Left lobe of liver (tissue), 2 donors: ENCODE measurements at places on chromosomes 13 and 19.

- DNase-seq: no peak
Observed at GRCh38 chr19:41064974-41065569, 23.2 kb upstream of the CYP2A13 start.

DNA sequence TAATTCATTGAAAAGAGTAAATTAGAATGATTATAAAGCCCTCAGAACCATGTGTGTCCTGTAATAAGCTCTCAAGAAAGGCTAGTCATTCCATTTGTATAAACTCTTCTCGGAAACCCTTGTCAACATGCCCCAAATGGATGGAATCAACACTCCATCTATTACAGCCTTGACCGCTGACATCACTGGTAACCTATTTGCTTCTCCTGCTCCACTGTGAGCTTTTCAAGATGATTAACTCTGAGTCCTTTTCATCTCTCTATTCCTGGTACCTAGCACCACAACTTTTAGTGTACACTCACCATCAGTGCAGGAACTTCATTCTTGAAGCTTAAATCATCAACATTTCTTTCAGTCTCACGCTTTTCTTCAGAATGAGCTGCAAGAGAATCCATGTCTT, 612.0 kb downstream of the DCT start:
- DNase-seq: no peak

DNA sequence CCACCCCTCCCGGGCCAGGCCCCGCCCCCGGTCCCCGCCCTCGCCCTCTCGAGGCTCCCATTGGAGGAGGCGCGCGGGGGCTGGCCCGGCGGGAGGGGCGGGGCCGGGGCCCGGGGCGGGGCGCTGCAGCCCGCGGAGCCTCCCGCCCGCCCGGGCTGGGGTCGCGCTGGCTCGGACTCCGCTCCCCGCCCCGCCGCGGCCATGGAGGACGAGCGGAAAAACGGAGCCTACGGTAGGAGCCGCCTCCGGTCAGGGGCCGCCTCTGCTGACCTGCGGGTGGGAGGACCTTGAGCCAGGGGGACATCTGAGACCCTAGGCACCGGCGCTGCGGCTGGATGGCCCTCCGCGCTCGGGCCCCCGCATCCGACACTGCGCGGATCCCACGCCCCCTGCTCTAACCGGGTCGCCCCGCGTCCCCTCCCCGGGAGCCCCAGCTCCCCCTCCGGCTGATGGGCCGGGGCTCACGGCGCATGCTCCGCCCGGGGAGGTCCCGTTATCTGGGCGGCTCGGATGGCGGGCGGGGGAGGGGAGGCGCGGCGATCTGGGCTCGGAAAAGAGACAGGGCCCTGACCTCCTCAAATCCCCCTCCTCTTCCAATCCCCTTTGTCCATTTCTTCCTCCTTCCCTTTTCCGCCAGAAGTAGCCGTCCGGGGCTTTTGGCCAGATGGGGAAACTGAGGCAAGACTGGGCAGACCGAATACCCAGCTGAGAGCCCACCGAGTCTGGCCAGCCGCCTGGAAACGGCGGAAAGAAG, 15.4 kb upstream of the AP1M2 start:
- DNase-seq: peak; percentile 80

GRCh38 chr13:37277007-37277406, 171.5 kb upstream of the CSNK1A1L start:
- DNase-seq: no peak

GRCh38 chr13:46607768-46608564, 55.0 kb downstream of the LRCH1 start:
- DNase-seq: no peak
